NCI-H2107 (cell line): ENCODE measurements at places on chromosomes 4 and X.
A peak's percentile ranks its signal among the peaks of the same experiment; 100 is the strongest.

GRCh38 chr4:16685536-16685935, 212.9 kb downstream of the LDB2 start:
- no peak for DNase-seq

DNA sequence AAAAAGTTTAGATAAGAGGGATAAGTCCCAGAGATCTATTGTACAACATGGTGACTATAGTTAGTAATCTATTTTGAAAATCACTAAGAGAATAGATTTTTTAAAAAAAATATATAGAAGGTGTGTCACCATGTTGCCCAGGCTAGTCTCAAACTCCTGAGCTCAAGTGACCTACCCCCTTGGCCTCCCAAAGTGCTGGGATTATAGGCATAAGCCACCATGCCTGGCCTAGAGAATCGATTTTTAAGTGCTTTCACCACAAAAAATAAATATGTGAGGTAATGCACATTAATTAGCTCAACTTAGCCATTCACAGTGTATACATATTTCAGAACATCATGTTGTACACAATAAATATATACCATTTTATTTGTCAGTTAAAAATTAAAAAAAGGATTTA, 56.7 kb upstream of the TBC1D9 start:
- no peak for DNase-seq

GRCh38 chr4:30856795-30857564, 136.8 kb downstream of the PCDH7 start:
- DNase-seq: no peak

GRCh38 chr4:37431417-37431743, 186.8 kb downstream of the NWD2 start:
- DNase-seq: no peak

- no peak for DNase-seq
Observed at GRCh38 chr4:6851962-6852361, 57.7 kb upstream of the TBC1D14 start.

GRCh38 chr4:78796526-78796925, 20.4 kb downstream of the BMP2K start:
- DNase-seq: no peak

DNA sequence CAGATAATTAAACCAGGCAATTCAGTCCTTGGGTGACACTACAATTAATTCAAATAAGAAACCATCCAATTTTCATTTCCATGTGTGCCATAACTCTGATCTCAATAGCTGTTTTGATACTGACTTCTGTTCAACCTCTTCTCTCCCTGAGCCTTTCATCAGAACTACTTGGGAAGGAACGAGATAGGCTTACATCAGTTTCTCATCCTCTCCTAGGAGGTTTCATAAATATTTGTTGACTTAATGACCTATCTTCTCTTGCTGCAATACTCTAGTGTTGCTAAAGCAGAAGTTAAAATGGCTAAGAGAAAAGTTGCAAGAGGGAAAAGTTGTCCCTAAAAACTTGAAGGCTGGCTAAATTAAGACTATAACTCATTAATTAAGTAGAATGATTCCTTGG, 41.8 kb downstream of the PRKG2 start:
- no peak for DNase-seq

DNA sequence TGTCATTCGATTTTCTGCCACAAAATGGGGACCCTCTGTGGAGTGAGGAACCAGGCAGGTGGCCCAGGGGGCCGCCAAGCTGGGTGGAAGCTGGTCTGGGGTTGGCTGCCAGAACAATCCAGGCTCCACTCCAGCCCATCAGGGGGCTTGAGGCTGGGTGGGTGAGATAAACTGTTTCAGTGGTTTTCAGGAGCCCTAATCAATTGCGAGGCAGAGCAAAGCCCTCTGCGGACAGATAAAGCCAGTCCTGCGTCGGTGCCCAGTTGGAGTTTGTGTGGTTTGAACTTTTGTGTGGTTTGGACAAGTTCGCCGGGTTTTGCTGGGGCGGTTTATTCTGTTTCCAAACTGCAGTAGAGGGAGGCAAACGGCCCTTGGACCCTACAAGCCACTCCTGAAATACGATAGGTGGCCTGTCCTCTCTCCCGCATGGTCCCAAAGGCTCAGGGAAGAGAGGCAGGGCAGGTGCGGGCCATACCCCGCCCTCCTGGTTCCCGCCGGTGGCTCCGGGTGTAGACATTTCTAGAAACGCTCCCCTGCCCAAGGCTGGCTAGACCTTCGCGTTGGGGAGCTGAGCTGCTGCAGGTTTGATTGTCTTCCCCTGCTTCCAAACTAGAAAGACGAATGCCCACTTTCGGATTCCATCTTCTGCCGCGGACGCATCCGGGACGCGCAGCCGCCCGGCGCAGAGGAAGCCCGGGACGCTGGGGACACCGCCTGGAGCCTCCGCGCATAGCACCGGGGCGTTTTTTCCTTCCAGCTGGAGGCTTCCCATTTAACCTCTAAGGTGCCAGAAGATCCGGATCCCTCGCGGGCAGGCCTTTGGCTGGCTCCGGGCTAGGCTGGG, 169.0 kb upstream of the BCOR start:
- DNase-seq: peak; percentile 82

GRCh38 chr4:2042204-2042946, 16.8 kb upstream of the NAT8L start:
- DNase-seq: no peak

- peak; percentile 12 for DNase-seq
Observed at GRCh38 chr4:83212041-83212851, 72.4 kb downstream of the COQ2 start.

- no peak for DNase-seq
Observed at GRCh38 chrX:153338836-153339235, 4.9 kb downstream of the ZNF275 start.

GRCh38 chr4:183798301-183799253, 106.5 kb upstream of the STOX2 start:
- DNase-seq: no peak

GRCh38 chr4:56860781-56861180, 39.3 kb upstream of the SPINK2 start:
- DNase-seq: no peak

DNA sequence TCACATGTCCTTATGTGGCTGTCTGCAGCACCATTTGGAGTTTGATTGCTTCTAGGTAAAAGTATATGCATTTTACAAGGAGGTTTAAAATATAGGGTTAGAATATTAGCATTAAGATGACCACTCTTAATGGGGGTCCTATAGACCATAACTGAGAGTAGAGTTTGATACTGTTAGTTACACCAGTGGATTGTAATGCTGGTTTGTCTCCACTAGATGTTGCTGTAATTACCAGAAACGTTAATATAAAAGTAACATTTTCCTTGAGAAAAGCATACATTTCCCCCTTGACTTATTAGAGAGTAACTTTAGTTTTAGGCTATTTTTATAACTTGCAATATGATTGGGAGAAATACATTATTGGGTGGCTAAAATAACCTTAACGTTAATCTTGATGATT, 93.0 kb downstream of the ZXDA start:
- DNase-seq: no peak

- no peak for DNase-seq
Observed at GRCh38 chrX:39779952-39780783, 317.6 kb downstream of the BCOR start.

GRCh38 chr4:129550281-129550785, 454.4 kb downstream of the C4orf33 start:
- DNase-seq: no peak

- no peak for DNase-seq
Observed at GRCh38 chr4:92791871-92792440, 488.2 kb downstream of the GRID2 start.

GRCh38 chr4:8403173-8403753, 37.3 kb downstream of the ACOX3 start:
- peak; percentile 22 for DNase-seq

DNA sequence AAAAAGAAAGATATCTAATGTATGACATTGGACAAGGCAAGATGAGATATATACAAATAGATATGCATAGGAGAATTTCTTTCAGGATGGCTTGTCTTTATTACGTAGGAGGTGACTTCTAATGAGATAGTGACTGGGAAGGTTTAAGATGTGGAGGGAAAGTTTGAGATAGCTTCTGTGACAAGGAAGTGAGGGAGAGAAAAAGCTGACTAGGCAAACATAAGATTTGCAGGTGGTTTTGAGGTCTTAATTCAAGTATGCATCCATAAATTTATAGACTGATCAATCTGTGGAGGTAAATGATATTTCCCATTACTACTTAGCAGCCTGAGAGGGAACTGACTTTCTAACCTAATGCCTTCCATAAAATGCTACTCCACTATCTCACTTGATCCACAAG, 29.0 kb upstream of the MAGEB18 start:
- no peak for DNase-seq

GRCh38 chrX:134670134-134670924, 12.1 kb upstream of the PLAC1 start:
- no peak for DNase-seq

DNA sequence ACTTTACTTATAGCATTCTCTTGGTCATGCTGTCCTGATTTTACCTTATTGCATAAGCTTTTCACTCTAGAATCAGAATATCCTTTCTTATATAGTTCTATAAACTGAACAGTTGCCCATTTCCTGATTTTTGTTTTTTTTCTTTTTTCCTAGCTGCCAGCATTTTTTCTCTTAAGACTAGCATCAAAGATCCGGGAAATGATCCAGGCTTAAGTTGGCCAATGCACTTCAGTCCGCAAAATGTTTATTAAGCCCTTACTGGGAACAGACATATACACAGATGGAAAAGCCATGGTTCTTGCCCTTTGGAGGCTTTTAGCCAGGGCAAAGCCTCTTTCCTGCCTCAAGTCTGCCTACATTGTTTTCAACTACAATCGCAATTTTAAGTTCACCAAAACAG, 10.1 kb upstream of the BMP2K start:
- no peak for DNase-seq

DNA sequence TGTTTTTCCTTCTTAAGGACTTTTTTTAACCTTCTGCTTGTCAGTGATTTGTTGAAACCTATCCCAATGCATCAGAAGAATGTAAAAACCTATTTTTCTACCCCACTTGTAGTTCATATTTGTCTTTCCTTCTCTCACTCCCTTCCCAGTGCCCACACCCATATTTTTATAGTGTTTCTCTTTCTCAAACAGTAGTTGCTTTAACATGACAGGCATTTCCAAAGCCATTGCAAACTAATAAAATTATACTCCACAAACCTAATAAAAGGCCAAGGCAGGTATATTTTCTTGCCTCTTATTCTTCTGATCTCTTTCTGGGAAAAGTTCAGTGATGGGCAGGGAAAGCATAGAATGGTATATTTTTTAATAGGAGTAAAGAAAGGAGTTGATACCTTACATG, 35.7 kb upstream of the FHDC1 start:
- DNase-seq: no peak

DNA sequence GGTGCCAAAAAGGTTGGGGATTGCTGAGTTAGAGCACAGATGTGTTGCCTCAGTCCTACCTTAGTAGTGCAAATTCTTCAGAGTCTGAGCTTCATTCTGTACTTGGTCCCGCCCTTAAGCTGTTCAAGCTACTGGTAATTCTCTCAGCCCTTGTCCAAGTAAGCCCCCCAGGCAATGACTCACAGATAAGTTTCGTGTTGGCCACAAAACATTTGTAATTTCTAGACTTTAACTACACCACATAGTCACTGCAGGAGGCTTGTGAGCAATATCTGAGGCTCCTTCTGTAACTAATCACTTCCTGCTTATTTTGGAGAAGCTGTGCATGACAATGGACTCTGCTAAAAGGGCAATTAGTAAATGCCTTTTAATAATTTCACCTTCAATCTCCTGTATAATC, 1420.5 kb downstream of the PCDH7 start:
- no peak for DNase-seq

DNA sequence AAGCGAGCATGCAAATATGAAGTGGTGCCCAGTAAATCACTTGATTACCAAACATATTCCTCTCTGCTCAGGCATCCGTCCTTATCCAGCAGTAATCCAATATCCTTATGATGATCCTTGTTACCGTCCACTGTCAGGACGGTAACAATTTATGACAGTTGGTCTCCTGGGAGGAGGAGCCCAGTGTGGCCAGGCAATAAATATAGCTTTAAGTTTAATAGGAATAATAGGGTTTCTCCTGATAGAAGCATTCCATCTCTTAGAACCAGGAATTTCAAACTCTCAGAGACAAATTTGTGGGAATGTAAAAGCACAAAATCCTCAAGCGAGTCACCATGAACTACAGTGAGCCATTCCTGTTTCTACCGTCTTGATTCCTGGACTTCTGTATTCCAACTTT, 171.2 kb upstream of the IL15 start:
- DNase-seq: no peak

DNA sequence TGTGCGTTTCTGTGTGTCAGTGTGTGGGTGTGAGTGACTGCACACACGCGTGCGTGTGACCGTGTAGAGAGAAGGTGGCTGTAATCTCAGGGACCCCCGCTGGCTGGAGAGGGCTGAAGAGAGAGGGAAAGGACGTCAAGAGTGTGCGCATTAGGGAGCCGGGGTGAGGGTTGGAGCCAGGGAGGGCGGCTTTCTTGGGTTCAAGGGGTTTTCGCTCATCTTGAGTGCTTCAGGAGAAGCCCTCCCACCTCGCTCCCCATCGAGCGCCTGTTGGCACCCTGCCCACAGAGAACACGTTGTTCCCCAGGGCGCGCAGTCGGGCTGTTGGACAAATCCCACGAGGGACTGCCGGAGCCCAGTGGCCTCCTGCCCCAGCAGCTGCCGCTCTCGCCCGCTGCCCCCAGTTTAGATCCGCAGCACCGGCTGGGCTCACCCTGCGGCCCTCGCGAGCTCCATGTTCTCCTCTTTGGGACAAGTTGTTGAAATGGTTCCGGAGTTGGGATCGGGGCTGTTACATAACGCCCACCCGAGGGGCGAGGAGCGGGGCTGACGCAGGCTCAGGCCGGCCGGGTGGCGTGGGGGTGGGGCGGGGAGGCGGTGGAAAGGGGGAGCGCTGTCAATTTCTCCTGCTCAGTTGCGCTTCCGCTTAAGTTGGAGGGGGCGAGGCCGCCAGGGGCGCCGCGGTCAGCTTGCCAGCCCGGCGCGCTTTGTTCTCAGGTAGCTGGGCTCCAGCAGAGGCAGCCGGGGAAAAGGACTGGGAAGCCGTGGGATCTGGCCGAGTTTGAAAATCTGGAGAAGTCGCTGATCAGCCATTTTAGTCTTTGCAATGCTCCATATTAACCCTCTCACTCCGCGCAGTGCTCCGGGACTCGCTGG, 1.6 kb downstream of the GRIA2 start:
- DNase-seq: peak; percentile 1

DNA sequence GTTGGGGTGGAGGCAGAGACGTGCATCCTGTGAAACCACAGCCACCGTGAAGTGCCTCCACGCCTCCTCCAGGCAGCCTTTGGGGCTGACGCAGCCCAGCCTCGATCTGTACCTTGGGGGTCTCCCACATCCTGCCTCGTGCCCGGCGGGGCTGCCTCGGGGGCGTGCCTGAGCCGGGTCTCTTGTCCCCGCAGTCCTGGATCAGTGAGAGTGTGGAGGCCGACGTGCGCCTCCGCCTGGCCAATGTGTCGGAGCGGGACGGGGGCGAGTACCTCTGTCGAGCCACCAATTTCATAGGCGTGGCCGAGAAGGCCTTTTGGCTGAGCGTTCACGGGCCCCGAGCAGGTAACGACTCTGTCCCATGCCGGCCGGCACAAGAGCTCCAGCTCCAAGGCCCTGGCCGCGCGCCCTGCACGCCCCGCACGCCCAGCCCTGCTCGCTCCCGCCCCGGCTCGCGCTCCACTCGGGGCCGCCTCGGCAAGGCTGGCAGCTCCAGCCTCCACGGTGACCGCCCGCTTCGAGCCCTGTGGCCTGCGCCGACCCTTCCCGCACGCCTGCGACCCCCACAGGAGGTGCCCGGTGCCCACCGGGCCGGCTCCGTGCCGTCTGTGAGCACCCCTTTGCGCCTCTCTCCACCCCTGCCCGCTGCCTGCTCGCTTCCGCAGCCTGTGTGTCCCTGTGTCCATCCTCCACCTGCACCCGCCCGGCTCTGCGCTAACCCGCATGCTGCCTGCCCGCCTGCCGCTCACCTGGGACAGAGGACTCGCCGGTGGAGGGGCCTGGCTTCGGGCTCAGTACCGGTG, 9.8 kb downstream of the FGFR3 start:
- DNase-seq: no peak

- no peak for DNase-seq
Observed at GRCh38 chr4:186702297-186702696, 21.4 kb downstream of the FAT1 start.
